ENCODE measurements at places on chromosomes 12 and 14.

- no peak for DNase-seq
Measured at GRCh38 chr14:51960866-51961265, 28.5 kb upstream of the RTRAF start.

DNA sequence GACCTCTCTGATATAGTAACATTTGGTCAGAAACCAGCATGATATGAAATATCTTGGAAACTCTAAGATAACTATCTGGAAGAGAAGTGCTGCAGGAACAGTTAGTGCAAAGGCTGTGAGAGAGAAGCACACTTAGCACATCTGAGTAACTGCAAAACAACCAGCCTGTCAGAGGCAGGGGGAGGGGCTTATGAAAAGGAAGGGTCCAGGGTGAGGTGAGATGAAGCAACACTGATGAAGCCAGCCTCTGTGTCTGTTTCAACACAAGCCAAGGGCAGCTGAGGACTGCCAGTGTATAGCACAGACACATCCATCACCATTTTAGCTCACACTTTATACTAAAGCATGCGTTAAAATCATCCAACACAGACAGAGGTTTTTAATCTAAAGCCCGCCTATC, 37.4 kb upstream of the OVCH1 start:
- DNase-seq = no peak

DNA sequence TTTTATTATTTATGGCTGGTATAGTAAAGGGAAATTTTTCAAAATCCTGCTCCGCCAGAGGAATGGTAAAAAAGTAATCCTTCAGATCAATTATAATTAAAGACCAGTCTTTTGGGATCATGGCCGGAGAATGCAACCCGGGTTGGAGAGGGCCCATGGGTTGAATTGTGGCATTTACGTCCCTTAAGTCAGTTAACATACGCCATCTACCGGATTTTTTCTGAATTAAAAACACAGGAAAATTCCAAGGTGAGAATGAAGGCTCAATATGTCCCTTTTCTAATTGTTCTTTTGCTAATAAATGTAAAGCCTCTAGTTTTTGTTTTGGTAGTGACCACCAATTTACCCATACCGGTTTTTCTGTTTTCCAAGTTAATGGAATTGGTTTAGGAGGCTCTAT, 602.8 kb downstream of the ALG10 start:
- no peak for DNase-seq

- no peak for DNase-seq
Measured at GRCh38 chr14:53531730-53532129, 378.6 kb upstream of the DDHD1 start.

DNA sequence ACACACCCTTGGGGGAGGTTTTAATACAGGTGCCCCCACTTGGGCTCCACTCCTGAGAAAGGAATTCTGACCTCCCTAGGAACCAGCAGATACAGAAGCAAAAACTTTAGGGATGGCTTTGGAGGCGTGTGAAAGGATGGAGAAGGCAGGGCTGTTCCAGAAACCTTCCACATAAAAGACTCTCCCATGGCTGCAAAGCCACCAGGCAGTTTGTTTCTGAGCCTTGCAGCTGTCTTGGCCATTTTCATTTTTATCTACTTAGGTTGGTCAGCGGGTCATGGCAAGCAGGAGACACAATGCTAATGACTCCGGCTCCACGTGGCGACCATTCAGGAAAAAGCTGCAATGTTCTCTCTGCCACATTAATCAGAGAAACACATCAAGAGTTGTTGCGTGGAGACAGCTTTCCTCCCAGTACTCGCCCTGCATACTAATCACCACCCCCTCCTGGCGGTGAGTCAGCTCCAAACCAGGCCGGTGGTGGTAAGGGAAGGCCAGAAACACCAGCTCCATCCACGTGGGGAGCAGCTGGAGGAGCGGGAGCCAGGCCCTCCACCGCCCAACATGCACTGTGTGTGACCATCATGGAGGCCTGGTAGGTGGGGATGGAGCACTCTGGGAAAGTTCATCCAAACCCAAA, 30.9 kb upstream of the IRF2BPL start:
- peak; percentile 47 for DNase-seq

DNA sequence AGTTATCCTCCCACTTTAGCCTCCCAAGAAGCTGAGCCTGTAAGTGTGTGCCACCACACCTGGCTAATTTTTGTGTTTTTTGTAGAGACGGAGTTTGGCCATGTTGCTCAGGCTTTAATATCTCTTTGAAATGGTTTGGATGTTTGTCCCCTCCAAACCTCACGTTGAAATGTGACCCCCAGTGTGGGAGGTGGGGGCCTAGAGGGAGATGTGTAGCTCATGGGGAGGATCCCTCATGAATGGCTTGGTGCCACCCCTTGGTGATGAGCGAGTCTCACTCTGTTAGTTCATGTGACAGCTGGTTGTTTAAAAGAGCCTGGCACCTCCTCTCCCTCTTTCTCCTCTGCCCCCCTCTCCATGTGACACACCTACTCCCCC, 23.6 kb upstream of the TTC7B start:
- DNase-seq = peak; percentile 10

GRCh38 chr14:29627137-29627536, 300.5 kb downstream of the PRKD1 start:
- DNase-seq = no peak

DNA sequence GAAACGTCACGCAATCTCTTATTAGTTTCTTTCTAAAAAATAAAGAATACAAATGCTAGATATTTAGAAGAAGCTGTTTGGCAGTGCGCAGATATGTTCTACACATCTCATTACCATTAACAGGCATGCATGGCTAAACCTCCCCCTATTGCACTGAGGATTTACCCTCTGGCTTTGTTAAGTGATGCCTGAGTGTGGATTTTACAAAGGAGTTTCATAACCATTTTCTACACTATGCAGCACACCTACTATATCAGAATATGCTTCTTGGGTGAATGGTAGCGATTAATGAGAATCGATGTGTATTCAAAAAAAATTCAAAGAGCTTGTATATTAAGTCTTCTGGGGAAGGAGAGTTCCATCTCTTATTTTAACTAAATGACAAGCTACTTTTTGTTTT, 1.1 kb upstream of the RMST start:
- no peak for DNase-seq

DNA sequence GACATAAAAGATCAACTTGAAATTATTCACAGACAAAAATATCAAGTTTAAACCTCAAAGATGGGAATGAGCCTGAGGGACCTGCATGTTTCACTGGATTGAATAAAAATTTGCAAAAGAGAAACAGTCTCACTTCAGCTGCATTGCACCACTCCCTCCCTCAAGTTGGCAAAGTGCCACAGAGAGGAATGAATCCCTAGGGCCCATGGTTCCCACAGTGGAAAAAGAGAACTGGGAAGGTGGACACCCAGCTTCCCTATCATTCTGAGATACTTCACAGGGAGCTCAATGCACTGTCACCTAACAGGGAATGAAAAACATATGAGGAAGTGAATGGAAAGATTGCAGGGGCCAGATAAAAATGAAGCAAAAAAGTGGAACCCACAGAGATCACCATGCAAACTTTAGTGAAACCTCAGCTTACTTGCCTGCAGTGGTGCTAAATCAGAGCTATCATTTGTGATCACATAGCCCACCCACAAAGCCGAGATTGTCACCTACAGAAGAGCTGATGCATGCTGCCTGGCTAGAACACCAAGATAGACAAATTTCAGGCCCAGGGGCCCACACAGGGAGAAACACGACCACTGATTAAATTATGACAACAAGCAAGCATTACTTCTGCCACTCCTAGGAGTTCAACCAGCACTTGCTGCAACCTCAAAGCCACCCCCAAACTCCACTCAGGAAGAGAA, 911.3 kb downstream of the LRFN5 start:
- DNase-seq = no peak

- no peak for DNase-seq
Measured at GRCh38 chr12:115457798-115458197, 773.8 kb upstream of the TBX3 start.

- DNase-seq = no peak
Measured at GRCh38 chr14:37051680-37052079, 120.7 kb downstream of the SLC25A21 start.

GRCh38 chr14:30227436-30227835, 299.8 kb upstream of the PRKD1 start:
- DNase-seq = no peak

DNA sequence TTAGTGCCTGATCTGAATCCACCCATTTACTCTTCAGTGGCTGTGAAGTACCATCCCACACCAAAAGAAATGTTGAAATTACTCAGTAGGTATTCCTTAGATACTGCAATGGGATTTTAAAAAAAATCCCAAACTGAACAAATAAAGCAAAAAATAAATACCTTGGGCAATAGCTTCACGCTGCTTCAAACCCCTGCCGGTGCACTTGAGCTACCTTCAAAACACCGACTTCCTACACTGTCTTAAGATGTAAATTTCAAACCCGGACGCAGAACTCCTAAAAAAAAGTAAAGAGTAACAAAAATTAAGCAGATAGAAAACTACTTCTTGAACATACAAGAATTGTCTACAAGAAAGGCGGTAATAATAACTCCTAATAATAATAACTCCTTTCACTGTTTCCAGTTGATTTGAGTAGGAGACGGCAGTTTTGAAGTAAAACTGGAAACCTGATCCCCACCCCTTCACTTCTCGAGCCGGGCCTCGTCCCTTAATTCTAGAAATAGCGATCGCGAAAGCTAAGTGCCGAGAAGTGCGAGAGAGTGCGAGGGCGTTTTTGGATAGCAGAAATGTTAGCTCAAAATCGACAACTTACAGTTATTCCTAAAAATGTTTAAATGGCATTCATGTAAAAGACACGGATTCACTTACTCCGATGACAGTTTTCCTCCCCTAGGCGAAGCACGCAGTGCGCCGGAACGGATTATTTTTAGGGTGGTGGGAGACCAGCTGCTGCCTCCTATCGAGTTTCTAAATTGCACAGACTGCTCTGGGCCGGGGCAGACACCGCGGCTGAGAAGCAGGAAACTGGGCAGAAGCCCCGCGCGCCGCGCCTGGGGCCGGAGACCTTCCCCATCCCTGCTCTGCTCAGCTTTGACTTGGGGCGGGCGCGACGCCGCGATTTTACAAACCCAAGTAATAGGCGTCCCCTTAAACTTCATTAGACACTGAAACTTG, at the start of gene ABCC9:
Gene ABCC9 (minus strand): TSS at position 878 of the 957 bp plus-strand sequence. CDS start 4,752 bp downstream, outside the sequence.
- DNase-seq = peak; percentile 25

DNA sequence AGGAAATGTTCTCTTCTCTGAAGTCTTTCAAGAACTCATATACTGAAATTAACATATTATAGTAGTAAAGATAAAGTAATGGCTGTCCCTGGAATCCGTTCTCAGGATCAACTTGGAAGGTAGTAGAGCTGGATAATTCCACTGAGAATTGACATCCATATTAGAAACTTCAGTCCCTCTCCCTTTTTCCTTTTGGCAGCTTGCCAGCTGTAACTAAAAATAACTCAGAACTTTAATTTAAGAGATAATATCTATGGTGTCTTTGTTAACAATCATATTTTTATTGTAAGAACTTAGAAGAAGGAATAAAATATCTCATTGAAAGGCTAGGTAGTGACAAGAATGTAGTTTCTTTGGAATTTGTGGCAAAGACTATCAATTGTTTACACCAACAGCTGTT, 61.4 kb upstream of the PLEKHA5 start:
- no peak for DNase-seq

DNA sequence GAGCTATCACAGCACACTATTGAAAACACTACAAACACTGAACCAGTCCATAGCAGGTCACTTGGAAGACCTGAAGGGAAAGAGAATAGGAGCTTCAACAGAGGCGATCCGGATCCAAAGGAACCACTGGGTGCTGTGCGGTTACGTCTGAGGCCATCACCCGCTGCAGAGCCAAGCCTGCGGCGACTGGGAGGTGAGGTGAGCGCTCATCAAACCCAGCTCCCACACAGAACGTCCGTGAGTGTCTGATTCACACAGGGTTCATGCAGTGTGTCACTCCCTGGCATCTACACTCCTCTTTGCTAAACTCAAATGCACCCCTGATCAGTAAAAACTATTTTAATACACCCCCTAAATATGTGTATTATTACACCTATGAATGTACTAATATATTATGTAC, 64.1 kb downstream of the TMEM132D start:
- no peak for DNase-seq

GRCh38 chr14:65976761-65977404, 509.3 kb upstream of the CCDC196 start:
- no peak for DNase-seq

DNA sequence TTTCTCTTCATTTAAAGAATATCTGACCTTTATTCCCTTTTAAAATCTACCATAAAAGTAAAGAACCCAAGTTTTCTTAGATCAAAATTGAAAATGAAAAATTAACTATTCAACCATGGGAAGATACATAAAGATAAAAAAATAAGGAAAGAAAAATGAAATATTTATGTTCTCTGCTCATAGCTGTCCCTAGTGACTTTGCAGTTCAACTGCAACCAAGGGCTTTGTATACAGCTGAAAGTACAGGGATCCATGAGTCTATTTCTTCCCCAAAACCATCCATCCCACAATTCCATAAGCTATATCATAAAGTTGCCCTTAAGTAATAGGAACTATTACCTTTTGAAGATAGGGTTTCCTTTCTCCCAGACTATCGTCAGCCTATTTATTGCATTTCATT, 113.1 kb downstream of the ITPR2 start:
- no peak for DNase-seq

All from stimulated activated CD8-positive, alpha-beta memory T cell treated with anti-CD3 and anti-CD28 coated beads, Interleukin-4, amount 100 ng/mL, for 48 hours (primary cell).